ENCODE measurements at places on chromosomes 2 and 18.

DNA sequence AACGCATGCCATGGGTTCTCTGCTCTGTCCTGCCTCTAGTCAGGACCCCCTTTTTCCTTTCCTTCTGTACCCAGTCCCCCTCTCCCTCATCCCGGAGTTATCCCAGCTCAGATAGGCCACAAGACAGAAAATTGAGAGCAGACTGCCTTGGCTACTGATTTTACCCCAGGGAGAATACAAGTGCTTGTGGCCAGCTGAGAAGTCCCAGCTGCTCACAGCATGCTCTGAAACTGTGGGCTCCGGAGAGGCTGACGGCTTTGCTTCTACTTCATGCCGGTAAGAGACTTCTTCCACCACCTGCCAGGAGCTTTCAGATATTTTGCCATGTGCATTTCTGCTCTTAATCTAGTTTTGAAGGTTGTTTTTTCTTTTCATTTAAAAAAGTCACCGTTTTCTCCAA lies 20.0 kb upstream of the SIX2 start:
- DNase-seq: no peak

GRCh38 chr2:142944721-142945120 lies 67.3 kb downstream of the KYNU start:
- no peak for DNase-seq

- no peak for DNase-seq
Observed at GRCh38 chr2:24920809-24921441, 888 bp upstream of the ADCY3 start.

DNA sequence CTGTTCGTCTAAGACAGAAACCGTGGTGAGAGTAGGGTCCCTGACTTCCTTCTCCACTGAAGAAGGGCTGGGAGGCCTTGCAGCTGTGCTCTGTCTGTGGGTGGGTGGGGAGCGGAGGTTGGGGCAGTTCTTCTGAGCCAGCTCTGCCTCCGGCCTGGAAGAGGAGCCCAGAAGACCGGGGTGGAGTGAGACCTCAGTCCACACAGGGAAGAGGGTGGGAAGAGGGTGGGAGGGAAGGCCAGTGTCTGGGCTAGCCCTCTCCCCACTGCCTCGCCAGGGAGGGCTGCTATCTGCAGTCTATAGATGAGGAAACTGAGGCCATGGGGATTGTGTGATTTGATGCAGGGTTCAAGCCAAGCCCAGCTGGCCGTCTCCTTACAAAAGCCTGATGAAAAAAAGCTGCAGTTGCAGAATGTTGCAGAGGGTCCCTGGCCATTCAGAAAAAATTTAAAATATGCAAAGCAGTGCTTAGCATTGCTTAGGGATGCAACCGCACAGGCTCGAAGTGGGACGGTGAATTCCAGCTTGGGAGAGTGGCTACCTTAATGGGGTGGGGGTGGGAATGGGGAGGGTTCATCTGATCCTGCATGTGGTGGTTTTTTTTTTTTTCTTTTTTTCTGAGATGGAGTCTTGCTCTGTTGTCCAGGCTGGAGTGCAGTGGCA lies 181.6 kb upstream of the HS6ST1 start:
- DNase-seq: no peak

DNA sequence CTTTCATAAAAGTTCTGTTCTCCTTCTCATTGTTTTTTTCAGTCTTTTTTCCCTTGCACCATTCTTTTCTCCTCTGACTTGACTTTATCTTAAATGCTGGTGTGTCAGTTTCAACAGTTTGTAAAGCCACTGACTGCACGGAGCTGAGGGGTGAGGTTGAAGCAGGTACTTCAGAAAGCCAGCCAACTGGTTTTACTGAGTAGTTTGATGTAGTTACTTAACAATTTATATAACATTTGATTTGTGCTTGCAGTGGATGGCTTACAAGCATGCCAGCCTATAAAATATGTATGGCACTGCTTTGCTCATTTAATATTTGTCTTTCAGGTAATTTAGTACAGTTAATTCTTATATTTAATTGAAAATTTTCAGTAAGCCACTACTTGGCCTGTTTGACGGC lies 55.4 kb downstream of the FAM171B start:
- DNase-seq: no peak

DNA sequence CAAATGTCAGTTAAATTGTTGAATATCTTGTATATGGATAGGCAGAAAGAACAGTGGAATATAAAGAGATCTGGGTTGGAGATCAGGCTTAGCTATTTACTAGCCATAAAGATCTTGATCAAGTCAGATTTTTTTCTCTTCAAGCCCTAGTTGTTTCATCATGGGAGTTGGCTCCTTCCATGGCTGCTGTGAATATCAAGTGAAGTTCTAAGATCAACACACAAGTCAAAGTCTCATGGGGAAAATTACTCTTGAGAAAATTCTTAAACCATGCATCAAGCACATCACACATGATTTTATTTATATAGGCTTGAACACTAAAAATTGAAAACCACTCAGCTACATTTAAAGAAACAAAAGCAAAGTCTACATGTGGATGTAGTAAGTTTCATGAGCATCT lies 79.8 kb downstream of the C1D start:
- DNase-seq: no peak
